NCI-H524 (cell line): ENCODE measurements at places on chromosomes 2 and 18.

DNA sequence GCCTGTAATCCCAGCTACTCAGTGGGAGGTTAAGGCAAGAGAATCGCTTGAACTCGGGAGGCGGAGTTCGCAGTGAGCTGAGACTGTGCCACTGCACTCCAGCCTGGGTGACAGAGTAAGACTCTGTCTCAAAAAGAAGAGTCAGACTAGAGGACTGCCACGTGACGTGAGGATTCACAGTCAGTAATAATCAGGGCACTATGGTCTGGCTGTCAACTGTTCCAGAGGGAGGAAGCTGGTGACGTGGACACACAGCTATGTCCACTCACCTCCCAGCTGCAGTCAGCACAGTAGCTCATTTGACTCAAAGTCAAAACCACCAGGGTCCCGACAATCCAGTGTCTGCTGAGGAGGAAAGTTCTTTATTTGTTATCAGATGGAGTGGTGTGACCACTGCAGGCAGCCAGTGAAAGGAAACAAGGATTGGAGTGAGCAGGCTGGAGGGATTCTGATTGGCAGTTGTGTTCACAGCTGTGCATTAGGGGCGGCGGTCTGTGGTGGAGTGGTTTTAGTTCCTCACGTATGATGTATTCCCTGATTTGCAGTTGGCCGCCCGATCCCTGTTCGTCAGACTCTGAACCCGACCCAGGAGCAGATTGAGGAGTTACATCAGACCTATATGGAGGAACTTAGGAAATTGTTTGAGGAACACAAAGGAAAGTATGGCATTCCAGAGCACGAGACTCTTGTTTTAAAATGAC, 37.9 kb downstream of the MOGAT1 start:
- peak; percentile 66 for DNase-seq

GRCh38 chr18:75698861-75699260, 271.4 kb upstream of the SMIM21 start:
- no peak for DNase-seq

GRCh38 chr2:180618570-180618969, 361.8 kb upstream of the UBE2E3 start:
- no peak for DNase-seq

DNA sequence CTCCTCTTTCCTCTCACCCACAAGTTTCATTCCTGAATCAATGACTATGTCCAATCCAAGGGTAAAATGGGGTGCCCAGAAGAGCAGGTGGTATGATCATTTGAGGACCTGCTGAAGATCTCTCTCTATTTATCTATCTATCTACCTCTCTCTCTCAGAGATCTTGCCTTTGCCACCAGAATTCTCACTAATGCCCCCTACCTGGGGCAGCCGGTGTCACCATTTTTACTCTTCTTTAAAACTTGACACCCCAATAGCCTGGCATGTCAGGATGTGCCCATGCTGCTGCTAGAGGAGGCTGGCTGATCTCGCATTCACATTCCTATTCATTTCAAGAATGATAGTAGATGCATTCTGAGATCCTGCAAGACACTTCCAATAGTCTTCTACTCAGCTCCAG, 24.3 kb upstream of the RPIA start:
- no peak for DNase-seq

- no peak for DNase-seq
Observed at GRCh38 chr2:108942231-108942825, 46.7 kb downstream of the EDAR start.

GRCh38 chr2:103293742-103294077, 531.9 kb downstream of the TMEM182 start:
- DNase-seq, result no peak

DNA sequence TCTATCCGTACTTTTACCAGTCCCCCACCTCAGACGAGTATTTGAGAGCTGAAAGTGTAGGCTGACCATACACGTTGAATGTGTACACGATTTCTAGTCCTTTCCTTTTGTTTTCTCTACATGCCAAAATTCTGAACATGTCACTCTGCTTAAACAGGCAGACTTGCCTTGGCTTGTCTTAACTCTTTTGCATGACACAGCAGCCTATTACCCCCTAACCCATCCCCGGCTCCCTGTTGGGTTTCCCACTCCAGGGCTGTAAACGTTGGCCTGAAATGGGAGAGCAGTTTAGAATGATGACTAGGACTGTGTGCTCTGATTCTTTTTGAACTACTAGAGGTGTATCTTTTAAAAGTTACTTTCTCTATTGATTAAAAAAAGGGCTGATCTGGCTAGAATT, 19.1 kb downstream of the MTCL1 start:
- DNase-seq, result no peak

GRCh38 chr18:6221602-6222014, 193.1 kb downstream of the L3MBTL4 start:
- DNase-seq, result no peak

DNA sequence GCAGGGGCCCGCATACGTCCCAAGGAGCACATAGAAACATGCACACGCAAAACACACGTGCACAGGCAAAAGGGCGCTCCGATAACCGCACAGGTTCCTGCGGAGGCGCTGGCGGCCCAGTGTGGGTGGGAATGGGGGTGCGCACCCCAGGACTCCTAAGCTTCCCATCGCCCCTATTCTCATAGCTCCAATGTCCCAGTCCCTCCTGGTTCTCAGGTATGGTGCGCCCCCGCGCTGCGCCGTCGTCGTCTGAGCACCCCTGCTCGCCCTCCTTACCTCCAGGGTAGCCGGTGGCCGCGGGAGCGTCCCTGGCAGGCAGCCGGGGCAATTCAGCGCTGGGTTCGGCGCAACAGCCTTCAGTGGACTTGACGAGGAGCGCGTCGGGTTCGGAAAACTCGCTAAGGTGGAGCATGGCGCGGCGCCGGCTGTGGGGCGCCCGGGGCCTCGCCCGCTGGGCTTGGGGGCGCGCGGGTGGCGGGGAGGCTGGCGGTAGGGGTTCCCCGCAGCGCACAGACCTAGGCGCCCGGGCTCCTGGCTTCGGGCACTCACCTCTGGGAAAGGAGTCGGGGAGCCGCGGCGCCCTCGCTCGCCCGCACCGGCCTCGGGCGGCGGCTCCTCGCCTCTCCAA, 328 bp downstream of the EGR4 start:
- DNase-seq, result no peak

DNA sequence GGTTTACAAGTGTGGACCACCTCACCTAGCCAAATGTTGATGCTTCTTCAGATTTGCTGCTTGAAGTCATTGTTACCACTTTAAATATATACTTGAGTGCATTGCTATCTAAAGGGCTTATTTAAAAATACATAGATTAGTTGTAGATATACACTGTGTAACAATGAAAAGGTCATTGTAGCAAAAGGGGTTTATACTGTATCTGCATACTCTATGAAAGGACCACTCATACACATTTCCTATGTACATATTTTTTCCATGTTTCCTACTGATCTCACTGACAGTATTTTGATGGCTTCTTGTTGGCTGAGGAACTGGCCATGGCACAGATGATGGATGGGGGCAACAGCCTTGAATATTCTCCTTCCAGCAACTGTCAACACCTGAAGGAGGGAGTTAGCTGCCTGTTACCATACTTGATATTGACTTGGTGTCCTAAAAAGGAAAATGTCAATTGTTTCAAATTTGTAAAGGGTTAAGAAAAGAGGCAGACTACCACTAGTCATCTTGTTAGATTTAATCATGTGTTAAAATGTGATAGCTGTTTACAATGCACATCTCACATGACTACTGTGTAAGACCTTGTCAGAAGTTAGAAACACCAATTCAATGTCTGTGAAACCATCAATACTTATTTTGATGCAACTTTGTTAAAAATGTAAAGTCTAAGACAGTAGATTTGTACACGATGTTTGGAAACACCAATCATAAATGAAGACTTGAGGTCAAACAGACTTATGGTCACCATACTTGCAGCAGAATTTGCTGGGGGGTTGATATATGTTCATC, 33.5 kb downstream of the RAB10 start:
- DNase-seq, result no peak

DNA sequence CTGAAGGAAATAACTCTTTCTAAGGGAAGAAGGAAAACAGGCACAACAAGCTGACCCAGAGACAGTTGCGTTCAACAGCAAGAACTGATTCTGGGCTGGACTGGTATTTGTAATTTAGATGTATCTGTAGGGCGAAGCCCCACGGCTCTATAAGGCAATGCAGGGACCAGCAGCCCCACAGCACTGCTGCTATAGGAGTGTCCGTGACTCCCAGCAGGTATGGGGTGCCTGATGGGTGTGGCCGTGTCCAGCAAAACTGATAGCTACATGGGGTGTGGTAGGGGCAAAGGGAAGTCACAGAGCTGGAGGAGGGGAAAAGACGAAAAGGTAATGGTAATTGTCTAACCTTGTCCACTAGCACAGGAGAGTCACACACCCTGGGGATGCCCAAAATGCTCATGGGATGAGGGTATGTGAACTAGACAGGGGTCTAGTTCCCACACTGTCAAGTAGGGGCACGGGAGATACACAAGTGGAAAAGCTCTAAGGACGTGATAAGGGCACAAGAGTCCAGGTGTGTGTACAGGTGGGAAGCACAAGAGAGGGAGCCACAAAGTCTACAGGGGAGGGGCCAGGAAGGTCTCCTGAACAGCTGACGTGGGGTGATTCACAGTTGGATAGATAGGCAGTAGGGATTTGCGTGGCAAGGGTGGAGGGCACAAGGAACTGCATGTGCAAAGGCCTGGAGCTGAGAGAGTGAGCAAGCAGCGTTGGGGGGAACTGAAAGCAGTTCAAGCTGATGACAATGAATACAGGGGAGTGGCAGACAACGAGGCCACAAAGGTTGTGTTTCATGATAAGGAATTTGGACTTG, 48.5 kb upstream of the ASPRV1 start:
- DNase-seq, result no peak

DNA sequence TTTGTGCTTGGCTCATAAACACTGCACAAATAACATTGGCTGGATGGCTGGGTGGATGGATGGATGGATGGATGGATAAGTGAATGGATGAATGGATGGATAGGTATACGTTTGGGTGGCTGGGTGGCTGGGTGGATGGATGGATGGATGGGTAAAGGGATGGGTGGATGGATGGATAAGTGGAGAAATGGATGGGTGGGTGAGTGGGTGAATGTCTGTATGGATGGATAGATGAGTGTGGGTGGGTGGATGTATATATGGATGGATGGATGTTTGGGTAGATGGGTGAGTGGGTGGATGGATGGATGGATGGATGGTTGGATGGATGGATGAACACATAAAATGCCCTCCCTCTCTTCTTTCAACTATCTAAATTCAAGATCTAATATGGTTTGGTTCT, 38.1 kb downstream of the KCNF1 start:
- DNase-seq, result no peak
